ENCODE measurements at places on chromosomes 6 and 20. TPM values are rescaled to one million over a fixed set of nuclear protein-coding genes. Genes with fewer than 3 reads are reported as not detected.

DNA sequence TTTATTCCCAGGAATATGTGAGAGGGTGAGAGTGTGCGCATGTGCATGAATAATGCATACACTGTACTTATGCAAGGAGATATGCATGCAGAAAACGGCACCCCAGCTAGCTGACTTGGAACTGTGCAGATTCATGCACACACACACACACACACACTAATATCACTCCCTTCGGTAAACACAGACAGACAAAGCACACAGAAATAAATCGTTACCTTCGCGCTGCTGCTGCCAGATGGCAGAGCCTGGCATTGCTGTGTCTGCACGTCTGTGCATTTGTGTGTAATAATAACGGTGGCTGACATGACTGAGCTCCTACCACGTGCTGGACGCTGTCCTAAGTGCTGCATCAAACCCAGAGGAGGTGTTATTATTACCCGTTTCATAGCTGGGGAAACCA, 36.8 kb downstream of the PREX1 start:
- no peaks in the 10 kb centered on the region for H3K36me3 ChIP-seq
- H3K27me3 ChIP-seq: no peaks in the 10 kb centered on the region
- peak; percentile 38 for DNase-seq
- H3K4me3 ChIP-seq: no peak overlapping the region
- H3K27ac ChIP-seq: no peak overlapping the region

The NKX2-2 gene
- not detected for total RNA-seq

The IRF4 gene
- under 0.01 TPM for total RNA-seq

DNA sequence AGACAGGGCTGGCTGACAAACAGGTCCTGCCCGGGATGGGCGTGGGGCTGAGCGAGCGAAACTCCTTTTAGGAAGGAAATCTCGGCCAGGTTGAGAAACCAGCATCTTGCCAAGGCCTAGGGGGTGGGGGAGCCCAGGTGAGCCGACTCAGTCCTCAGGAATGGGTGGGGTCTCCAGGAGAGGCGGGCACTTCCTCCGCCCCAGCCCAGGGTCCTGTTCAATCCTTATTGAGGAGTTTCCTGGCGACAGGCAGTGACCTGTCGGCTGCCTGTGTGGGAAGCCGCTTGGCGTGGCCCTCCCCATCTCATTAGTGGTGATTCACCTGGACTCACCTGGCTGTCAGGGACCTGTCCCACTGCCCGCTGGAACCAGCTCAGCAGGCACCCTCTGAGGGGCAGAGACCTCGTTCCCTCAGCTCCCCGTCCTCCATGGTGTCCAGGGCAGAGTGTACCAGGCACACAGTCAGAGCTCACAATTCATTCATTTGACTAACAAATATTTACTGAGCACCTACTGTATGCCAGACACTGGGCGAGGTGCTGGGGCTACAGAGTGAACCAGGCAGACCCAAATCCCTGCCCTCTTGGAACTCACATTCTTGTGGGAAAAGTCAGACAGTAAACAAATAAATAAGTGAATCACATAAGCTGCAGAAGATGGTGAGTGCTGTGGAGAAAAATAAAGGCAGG, 51.1 kb downstream of the FGD2 start:
- H3K27ac ChIP-seq: no peak overlapping the region
- peaks cover 7% of the 10 kb centered on the region for H3K4me1 ChIP-seq
- peak; percentile 26 for DNase-seq

- no peaks in the 10 kb centered on the region for H3K36me3 ChIP-seq
- peak; percentile 55 for DNase-seq
- H3K27ac ChIP-seq: no peak overlapping the region
- no peak overlapping the region for H3K4me3 ChIP-seq
- H3K4me1 ChIP-seq: peaks cover 5% of the 10 kb centered on the region
Observed at GRCh38 chr6:148972481-148972880, 225.7 kb downstream of the UST start.

DNA sequence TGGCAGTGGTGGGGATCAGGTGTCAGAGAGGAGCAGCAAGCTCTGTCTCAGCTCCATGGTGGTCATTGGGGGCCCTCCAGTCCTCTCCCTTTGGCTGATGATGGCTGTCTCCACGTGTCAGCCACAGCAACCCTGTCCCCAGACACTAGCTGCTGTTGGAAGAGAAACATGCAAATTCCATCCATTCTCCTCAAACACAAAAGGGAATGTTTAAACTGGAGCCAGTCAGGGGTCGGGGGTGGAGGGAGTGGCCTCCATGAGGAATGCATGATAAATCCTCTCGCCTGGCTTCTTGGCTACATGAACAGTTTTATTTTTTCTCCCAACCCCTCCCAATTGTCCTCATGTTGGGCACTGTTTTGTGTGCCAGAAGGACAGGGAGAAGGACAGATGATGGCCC, 86.4 kb downstream of the EDN3 start:
- no peak overlapping the region for H3K4me3 ChIP-seq
- no peaks in the 10 kb centered on the region for H3K36me3 ChIP-seq
- H3K27me3 ChIP-seq: no peaks in the 10 kb centered on the region
- H3K27ac ChIP-seq: no peak overlapping the region

- H3K4me3 ChIP-seq: no peak overlapping the region
- H3K4me1 ChIP-seq: no peaks in the 10 kb centered on the region
- no peaks in the 10 kb centered on the region for H3K27me3 ChIP-seq
- H3K36me3 ChIP-seq: no peaks in the 10 kb centered on the region
Observed at GRCh38 chr6:22466665-22467245, 102.6 kb upstream of the HDGFL1 start.

The EPPIN gene
- not detected for total RNA-seq

GRCh38 chr20:47691625-47692024, 93.7 kb downstream of the SULF2 start:
- no peaks in the 10 kb centered on the region for H3K36me3 ChIP-seq
- no peak overlapping the region for H3K4me3 ChIP-seq
- DNase-seq: peak; percentile 40

- H3K4me1 ChIP-seq: no peaks in the 10 kb centered on the region
- H3K4me3 ChIP-seq: no peak overlapping the region
- peaks cover 4% of the 10 kb centered on the region for H3K36me3 ChIP-seq
Observed at GRCh38 chr6:144298194-144298593, 13.1 kb downstream of the UTRN start.

The BMP5 gene
- 1.0 TPM for total RNA-seq

The SLC26A8 gene
- not detected for total RNA-seq

DNA sequence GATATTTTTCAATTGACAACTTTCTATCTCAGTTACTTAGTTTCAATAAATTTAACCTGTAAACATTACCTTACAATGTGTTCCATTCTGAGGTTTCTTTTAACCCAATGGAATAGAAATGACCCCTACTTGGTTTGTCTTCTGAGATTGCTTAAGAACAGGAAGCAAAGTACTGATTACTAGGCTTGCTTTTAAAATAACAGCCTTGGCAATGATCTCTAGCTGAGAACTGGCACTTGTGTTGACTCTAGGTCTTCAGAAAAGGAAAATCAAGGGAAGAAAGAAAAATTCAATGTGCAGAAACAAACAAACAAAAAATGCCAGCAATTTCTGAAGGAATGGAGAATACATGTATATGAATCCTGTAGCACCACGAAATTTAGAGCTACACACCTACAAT, 66.1 kb downstream of the SYNE1 start:
- H3K4me3 ChIP-seq: no peak overlapping the region
- H3K4me1 ChIP-seq: peaks cover 2% of the 10 kb centered on the region
- no peak for DNase-seq
- no peaks in the 10 kb centered on the region for H3K36me3 ChIP-seq
- no peaks in the 10 kb centered on the region for H3K27me3 ChIP-seq

DNA sequence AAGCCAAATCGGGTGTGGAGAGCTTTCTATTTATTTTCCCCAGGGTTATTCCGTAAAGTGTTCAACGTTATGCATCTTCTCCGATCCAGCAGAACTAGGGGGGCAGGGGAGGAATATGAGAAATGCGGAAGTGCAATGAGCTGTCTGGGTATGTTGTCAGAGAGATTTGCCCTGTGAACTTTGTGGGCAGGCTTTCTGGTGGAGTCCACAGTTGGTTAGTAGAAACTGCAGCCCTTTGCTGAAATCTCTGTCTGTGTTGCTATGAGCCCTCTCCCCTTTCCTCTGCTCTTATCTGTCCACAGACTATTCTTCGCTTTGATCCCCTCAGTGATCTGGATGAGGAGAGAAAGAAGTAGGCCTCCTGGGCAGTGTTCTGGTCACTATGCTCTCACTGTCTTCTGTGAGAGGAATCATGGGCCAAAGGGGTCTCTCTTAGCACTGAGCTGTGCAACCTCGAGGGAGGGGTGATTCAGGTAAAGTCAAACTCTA, 158.9 kb upstream of the FUT9 start:
- no peaks in the 10 kb centered on the region for H3K36me3 ChIP-seq
- no peak overlapping the region for H3K4me3 ChIP-seq
- no peak overlapping the region for H3K27ac ChIP-seq
- no peaks in the 10 kb centered on the region for H3K4me1 ChIP-seq
- no peak for DNase-seq
- no peaks in the 10 kb centered on the region for H3K27me3 ChIP-seq

- no peaks in the 10 kb centered on the region for H3K36me3 ChIP-seq
- DNase-seq: no peak
- no peak overlapping the region for H3K27ac ChIP-seq
- H3K4me1 ChIP-seq: peaks cover 7% of the 10 kb centered on the region
- H3K4me3 ChIP-seq: no peak overlapping the region
- no peaks in the 10 kb centered on the region for H3K27me3 ChIP-seq
Observed at GRCh38 chr6:148465670-148466069, 123.0 kb downstream of the SASH1 start.

DNA sequence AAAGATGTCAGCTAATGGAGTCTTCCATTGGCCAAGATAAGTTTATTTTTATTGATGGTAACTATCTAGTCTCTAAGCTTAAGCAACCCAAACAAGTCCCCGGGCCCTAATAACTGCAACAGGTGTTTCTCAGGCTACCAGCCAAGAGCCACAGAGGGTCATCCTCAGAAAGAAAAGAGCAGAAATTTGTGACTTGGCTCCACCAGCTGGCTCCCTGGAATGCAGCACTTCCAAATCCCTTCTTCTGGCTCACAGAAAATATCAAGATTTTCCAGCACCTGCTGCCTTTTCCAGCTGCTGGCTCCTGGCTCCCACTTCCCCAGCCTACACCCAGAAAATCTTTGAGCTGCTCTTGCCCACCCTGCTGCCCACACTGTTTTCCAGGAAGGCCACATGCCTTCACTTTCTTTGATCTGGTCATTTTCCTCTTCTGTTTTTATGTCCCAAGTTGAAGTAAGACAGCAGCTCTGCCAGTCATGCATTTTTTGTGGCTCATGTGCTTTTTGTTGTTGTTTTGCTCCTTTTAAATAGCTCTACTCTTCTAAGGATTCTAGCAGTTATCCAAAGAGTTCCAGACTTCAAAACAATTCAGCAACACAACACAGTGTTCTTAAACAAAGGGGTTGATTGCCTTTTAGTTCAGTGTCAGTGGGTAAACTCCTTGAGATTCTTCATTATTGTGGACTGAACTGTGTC, 151.0 kb upstream of the SMLR1 start:
- no peak overlapping the region for H3K4me3 ChIP-seq
- H3K27me3 ChIP-seq: no peaks in the 10 kb centered on the region
- H3K27ac ChIP-seq: no peak overlapping the region
- no peaks in the 10 kb centered on the region for H3K36me3 ChIP-seq
- peaks cover 7% of the 10 kb centered on the region for H3K4me1 ChIP-seq
- peak; percentile 25 for DNase-seq

The LY6G6D gene
- not detected for total RNA-seq

GRCh38 chr6:160041608-160042007, 72.7 kb downstream of the IGF2R start:
- no peak overlapping the region for H3K4me3 ChIP-seq
- peaks cover 14% of the 10 kb centered on the region for H3K4me1 ChIP-seq
- H3K36me3 ChIP-seq: peaks cover 19% of the 10 kb centered on the region
- H3K27ac ChIP-seq: peak overlapping the region; percentile 36
- peak; percentile 90 for DNase-seq

DNA sequence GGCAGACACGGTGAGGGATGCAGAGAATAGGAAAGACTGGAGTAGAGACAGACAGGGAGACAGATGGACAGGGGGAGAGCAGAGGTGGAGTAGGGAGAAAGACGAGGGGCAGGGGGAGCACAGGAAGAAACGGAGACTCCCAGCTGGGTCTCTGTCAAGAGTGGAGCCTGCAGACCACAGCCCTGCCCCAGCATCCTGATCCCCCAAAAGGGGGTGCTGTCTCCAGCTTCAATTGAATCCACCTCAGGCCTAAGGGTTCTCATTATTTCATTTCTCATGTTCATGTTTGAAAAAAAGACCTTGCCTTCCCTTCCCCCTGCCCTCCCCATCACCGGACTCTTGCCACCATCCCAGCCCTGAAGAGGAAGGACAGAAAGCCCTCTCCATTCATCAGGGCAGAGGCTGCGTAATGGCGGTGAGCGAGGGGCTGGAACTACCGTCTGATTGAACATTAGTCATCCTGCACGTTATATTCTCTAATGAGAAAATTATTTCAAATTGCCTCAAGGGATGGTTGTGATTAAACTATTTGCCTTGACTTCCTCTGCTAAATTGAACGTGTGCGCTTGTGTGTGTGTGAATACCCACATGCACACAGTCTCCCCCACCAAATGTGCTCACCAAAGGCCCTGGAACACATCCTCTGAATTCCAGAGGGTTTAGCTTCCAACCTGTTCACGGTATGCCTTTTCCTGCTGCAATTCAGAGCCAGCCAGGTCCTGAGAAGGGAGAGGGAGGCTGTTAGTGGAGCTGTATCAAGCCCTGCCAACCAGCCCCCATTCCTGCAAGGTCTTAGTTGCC, 98.3 kb downstream of the CDC5L start:
- no peaks in the 10 kb centered on the region for H3K36me3 ChIP-seq
- peaks cover 5% of the 10 kb centered on the region for H3K27me3 ChIP-seq
- H3K27ac ChIP-seq: no peak overlapping the region
- H3K4me3 ChIP-seq: no peak overlapping the region
- DNase-seq: no peak

DNA sequence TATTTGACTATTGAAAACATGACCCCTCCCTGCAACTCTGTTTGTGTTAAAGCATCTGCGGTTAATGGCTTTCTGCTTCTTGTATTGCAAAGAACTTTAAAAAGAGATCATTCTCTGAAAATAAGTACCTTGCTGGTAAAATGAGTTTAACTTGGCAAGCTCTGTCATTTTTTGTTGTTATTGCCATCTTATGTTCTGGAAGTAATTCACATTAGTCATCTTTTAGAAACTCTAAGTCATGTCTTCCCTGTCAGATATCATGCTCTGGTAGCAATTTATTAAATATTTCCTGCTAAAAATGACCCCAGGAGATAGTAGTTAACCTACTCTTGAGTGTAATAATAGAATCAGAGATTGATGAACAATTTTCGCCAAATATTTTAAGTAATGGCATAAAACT, 890.6 kb downstream of the KIF16B start:
- no peaks in the 10 kb centered on the region for H3K4me1 ChIP-seq
- no peaks in the 10 kb centered on the region for H3K27me3 ChIP-seq
- peak; percentile 11 for DNase-seq
- H3K27ac ChIP-seq: no peak overlapping the region
- H3K36me3 ChIP-seq: no peaks in the 10 kb centered on the region
